ENCODE measurements at places on chromosomes 6 and 20.

- no peak for DNase-seq
Observed at GRCh38 chr6:31582230-31582643, at the start of gene LTB. LTB (minus strand) TSS chr6:31582424; CDS start chr6:31582417, 7 bp downstream.

GRCh38 chr6:107841275-107841670, 17.2 kb upstream of the SCML4 start:
- DNase-seq: no peak

DNA sequence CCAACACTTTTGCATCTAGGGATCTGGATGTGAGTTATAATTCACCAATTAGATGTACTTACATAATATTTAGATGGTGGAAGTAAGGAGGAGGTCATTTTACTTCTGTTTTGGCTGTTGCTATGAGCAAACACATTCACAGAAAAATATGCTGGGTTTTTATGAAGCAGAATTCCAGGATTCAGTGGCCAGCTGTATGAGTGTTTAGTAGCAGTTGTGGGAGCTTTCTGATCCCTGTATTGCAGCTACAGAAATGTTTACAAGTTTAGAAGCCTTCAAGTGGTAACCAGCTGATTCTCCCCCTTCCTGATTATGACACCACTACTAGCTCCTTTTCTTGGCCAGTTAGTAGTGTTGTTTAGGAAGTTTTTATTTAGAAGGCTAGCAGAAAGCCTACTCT, 177.0 kb downstream of the TENT5A start:
- no peak for DNase-seq

DNA sequence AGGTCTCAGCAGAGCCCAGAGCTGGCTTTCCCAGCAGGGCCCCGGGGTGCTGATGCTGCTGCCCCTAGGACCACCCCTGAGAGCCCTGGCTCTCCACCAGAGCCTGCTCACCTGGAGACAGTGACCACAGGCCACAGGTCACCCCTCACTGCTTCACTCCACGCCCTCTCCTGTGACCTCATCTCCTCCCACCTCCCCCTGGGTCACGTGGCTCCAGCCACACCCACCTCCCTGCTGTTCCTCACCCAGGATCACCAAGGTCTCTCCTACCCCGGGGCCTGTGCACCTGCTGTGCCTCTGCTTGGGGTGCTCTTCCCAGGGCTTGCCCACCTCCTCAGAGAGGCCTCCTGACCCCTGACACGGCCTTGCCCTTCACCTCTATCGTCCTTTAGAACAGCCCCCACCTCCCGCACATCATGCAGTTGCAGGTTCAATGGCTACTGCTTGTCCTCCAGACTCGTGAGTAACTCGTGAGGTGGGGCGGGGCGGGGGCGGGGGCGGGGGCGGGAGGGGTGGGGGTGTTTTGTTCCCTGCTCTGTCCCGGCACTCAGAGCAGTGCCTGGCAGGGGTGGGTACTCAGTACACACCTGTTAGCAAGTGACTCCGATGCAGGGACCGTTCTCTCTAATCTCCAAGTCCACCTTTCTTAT, 468.0 kb downstream of the PREX1 start:
- peak; percentile 5 for DNase-seq

- peak; percentile 36 for DNase-seq
Observed at GRCh38 chr20:25005220-25005619, 12.7 kb upstream of the APMAP start.

DNA sequence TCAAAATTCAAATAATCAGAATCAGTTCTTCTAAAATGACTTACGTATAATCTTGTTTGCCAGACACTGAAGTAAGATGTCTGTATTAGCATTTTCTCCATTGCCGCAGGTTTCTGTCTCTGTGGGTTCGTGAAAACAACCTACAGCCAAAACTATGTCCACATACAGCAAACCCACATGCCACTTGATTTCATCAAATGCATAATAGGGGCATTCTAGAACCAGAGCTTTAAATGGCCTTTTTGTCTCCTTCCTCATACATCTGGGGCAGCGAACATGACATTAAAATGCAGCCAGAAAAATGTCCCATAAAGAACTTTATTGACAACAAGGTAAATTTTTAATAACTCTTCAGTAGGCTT, 90.2 kb upstream of the QKI start:
- DNase-seq: no peak

GRCh38 chr6:154447954-154448353, 62.5 kb downstream of the CNKSR3 start:
- no peak for DNase-seq

DNA sequence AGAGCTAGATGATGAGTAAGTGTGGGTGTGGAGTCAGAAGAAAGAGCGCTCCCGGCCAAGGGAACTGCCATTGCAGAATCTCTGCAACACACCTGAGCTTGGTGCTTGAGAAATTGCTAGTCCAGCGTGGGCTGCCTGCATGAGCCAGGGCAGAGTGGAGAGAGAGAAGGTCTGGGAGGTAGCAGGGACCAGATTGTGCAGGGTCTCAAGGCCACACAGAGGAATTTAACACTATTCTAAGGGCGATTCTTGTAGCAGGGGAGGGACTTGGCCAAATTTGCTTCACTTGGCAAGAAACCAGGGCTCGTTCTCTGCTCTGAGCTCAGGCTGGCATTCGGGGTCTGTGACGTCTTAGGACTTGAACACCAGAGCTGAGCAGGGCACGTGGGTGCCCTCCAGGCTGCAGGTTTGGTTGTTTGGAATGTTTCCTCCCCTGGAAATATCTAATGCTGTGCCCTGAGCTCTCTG, 53.5 kb downstream of the BCAS4 start:
- peak; percentile 63 for DNase-seq

- DNase-seq: no peak
Observed at GRCh38 chr6:53119772-53120409, 28.8 kb downstream of the GCM1 start.

DNA sequence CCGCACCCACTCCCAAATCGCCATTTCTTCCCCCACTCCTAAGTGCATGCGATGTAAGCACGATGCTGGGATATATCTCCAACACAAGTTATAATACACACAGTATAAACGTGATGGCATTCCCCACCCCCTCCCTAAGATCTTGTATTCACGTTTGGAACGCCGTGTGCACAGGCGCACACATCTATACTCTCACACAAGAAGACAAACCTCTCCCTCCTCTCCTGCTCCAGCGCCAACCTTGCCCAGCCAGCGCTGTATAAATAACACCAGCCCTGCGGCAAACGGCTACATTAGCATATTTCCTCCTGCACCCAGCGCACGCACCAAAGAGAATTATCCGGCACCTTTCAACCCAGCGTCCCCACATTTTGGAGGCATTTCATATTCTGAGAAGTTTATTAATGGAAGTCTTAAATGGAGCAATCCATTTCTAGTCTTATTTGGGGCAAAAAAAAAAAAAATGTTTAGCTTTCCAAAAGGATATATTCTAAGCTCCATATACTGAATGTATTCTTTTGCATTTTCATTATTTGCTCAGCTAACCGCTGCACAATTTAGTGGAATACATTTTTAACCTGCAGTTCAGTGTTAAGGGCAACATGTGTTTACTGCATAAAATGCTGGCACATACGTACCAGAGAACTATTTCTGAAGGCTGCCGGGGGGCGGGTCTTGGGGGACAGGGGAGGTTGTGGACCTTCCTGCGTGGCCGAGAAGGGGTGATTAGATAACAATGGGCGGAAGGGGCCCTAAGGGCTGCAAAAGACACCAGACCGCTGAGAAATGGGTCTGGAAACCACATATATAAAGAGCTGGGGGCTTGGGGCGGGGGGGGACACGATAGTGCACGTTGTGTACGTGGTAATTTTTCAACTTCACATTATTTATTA, 1.1 kb upstream of the SLC22A23 start:
- DNase-seq: no peak

GRCh38 chr6:264626-265025, 27.7 kb upstream of the DUSP22 start:
- DNase-seq: no peak

DNA sequence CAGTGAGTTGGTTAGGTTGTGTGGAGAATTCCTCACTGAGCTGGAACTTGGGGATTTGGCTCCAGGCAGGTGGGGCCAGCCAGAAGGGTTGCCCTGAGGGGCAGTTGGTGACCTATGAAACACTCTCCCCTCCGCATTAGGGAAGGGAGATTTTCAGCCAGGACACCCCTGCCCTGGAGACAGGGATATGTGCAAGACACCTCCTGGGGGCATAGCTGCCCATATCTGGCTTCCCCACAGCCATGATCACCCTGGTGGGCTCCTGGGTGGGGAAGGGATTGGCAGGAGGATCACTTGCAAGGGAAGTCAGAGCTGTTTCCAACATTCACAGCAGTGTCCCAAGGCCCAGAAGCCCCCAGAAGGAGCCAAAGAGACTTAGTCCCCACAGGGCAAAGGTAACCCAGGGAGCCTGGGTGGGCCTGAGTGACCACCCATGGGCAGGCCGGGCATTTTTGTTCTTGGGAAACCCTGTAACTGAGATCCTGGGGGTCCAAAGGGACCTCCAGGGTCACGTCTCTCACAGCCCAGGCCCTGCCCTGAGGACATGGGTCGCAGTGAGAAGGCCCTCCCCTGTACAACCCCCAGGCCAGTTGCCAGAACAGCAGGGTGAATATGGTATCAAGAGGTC, 145.8 kb downstream of the MRPL14 start:
- DNase-seq: peak; percentile 33

DNA sequence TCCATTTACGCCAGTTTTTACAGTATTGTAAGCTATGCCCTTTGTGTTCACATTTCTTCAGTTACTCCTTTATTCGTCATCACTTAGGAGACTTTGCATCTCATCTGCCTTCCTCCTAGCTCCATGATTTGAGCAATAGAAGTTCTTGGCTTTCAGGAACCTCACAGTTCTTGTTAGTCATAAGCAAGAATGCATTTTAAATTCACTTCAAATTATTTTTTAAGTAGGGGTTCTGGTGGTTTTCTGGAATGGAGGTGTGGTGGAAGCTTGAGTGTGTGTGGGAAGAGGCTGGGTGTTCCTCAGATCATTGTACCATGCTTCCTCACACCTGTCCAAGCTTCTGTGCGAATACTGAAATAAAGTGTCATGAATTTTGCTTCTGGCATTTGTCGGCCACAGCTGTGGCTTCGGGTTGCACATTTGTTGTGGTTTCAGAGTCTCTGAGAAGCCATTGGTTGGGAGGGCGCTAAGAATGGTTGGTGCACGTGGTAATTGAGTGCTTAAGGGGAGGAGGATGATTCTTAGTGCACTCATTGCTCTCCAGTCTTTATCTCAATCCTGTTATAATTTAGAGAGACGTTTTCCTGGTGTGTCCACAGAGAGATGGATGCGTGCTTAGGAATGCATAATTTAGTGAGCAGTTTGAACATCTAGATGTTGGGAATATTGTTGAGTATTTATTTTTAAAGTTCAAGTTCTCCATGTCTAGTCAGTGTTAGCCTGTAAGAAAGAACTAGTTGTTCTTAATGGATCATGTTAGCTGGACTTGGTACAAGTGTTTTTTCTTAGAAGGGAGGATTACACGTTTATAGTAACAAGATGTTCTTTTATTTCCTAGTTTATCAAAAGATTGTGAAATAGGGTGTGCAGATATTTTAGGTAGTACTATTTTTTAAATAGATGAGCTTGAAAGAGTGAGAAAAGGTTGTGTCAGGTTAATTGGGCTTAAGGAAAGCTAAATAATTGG, 31.9 kb downstream of the FOXO3 start:
- no peak for DNase-seq

- DNase-seq: no peak
Observed at GRCh38 chr6:104449918-104450317, 409.8 kb downstream of the HACE1 start.

- no peak for DNase-seq
Observed at GRCh38 chr20:36196676-36197075, 39.6 kb upstream of the AAR2 start.

DNA sequence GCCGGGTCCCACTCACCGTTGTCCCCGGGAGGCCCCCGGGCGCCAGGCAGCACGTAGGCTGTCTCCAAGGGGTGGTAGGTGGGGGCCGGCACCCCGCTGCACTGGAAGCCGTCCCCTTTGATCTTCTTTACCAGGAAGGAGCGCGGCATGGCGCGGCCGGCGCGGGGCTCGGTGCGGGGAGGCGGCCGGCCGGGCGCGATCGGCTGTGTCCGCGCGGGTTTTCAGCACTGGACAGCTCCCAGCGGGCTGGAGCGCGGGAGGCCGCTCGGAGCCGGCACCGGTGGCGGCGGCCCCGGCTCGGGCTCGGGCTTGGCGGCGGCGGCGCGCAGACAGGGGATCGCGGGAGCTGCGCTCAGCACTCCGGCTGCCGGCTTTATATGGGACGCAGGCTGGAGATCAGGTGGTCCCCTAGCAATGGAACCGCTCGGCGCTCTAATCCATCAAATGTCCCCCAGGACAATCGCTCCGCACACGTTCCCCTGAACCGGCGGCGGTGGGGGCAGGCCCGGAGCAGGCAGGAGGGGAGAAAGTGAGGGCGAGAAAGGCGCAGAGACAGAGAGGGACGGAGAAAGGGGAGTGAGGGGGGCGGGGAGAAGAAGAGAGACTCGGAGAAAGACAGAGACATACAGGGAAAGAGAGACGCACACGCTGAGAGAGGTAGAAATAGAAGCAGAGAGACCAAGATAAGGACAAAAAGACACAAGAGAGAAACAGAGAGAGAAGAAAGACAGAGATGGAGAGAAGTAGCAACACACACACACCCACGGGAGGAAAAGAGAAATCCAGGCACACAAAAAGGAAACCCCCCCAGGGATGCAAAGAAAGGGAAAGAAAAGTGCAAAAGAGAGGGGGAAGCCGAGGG, at the start of gene SCRT2:
SCRT2 (minus strand) TSS at position 350 of the 862 bp plus-strand sequence; CDS start at position 149, 201 bp downstream.
- peak; percentile 91 for DNase-seq

DNA sequence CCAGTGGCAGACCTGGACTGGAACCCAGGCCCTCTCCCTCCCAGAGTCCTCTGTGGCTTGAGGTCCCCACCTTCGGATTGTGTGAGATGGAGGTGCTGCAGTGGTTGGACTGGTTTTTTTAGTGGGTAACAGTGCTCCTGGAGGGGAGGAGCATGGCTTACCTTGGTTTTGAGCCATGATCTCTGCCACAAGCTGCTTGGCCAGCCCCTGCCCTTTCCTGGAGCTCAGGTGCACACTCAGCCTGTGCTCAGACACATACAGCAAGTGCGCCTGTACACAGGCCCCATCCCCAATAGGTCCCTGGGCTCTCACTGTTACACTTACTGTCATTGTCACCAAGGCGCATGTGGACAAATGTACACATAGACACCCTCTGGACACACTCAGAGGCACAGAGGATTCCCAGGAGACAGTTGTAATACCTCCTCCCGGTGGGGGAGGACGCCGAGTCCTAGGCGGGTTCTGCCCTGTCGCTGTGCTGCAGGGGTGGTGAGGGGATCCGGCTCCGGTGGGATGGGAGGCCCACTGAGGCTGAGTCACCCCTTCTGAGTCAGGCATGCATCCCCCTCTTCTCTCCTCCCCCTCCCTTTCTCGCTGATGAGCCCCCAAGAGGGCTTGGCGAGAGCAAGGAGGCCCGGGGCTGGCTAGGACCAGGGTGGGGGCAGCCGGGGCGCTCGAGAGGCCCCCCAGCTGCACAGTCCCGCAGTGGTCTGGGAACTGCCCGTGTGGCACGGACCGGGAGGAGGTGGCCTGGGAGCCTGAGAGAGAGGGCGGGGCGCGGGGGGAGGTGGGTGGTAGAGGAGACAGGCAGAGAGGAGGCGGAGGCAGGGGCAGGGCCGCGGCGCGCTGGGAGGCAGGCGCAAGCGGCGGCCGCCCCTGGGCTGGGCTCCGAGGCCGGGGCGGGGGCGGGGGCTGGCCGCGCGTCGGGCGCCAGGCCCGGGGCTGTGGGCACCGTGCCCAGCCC, 522 bp upstream of the EPB41L1 start:
- peak; percentile 87 for DNase-seq

- DNase-seq: no peak
Observed at GRCh38 chr6:34547701-34548644, 8.2 kb downstream of the SPDEF start.
